NCI-H2029 treated with DMSO at 0.1 percent for 48 hours (cell line): ENCODE measurements at places on chromosomes 2 and 18.

GRCh38 chr2:230920167-230920566, 4.9 kb downstream of the GPR55 start:
- no peak for DNase-seq

DNA sequence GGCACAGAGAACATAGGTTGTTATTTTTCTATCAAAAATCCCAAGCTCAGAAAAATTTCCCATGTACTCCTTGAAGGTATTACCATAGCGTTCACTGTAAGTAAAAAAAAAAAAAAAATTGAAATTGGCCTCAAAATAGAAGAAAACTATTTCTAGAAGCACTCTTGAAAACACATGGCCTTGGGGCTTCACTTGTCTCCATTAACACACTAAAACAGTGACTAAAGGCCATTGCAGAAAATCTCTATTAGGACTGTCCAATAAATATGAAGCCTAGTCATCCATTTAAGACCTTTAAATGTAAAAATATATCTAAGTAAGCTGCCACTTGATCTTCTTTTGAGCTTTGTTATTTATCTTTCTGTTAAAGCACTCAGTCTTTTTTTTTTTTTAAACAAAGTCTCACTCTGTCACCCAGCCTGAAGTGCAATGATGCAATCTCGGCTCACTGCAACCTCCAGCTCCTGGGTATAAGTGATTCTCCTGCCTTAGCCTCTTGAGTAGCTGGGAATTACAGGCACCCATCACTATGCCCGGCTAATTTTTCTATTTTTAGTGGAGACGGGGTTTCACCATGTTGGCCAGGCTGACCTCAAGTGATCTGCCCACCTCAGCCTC, 35.8 kb downstream of the CCDC68 start:
- DNase-seq, result no peak

DNA sequence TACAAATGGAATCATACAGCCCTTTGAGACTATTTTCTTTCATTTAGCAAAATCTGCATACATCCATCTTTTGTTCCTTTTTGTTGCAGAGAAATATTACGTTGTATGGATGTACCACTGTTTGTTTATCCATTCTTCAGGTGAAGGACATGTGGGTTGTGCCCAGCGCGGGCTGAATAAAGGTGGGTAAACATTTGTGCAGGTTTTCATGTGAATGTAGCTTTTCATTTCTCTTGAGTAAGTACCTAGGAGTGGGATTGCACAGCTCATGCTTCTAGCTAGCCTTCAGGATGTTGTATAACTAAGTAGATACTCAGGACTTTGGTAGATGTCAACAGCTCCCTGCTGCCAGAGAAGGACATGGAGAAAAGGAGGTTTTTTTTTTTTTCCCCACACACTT, 50.6 kb upstream of the SPRED2 start:
- peak; percentile 40 for DNase-seq

- no peak for DNase-seq
Measured at GRCh38 chr2:172600557-172601008, 44.7 kb downstream of the PDK1 start.

GRCh38 chr2:203340791-203341487, 12.7 kb downstream of the ABI2 start:
- no peak for DNase-seq

DNA sequence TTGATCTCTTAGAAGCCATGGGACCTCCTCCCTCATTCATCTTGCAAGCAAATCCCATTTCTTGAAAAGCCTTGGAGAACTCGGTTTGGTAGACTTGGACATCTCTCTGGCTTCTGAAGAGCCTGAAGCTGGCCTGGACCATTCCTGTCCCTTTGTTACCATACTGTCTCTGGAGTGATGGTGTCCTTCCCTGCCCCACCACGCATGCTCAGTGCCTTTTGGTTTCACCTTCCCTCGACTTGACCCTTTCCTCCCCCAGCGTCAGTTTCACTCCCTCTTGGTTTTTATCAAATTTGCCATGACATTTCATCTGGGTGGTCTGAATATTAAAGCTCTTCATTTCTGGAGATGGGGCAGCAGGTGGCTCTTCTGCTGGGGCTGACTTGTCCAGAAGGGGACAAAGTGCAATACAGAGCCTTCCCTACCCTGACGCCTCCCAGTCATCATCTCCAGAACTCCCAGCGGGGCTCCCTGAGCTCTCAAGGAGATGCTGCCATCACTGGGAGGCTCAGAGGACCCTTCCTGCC, 20.0 kb downstream of the FOSL2 start:
- no peak for DNase-seq

GRCh38 chr2:203719456-203720410, 13.3 kb downstream of the CD28 start:
- no peak for DNase-seq

GRCh38 chr2:54824567-54824966, 101.1 kb downstream of the EML6 start:
- no peak for DNase-seq

DNA sequence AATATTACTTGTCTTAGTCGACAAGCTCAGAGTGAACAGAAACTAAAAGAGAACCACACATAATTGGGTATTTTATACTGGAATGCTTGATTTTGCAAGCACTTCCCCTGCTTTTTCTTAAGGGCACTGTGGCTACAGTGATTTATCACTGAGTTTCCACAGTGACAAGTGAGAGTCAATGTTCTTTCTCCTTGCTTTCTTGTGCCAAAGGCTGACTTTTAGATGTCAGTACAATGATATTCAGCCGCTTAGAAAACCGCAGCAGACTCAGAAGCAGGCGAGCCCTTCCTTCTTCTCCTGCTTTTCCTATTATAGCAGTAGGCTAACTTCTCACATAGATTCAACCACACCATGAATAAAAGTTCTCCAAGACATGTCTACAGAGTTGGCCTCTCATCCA, 1603.6 kb upstream of the NXPH2 start:
- DNase-seq, result no peak

DNA sequence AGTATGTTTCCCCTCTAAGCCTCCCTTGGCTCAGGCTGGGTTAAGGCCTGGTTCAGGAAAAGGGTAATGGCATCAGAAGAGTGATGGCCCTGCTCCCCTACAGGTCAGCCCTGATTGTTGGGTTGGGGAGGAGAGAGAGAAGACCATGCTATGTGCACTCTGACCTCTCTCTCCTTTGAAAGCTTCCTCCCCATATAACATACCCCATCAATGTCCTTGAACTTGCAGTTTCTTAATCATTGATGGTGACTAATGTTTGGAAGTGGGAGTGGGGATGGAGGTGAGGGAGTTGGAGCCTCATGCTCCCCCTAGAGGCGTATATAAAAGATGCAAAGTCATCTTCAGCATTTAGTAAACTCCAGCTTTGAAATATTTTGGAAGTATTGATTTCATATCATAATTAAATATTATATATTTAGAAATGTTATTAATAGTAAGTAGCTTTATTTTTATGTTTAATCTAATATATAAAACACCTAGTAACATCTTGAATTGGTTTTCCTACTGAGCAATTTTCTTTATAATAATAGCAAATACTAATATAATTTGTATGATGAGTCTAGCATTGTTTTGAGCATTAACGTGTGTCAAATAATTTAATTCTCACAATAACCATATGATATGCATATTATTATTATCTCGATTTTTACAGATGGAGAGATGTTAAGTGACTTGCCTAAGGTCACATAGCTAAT, 8.8 kb downstream of the PLCL1 start:
- DNase-seq, result no peak

DNA sequence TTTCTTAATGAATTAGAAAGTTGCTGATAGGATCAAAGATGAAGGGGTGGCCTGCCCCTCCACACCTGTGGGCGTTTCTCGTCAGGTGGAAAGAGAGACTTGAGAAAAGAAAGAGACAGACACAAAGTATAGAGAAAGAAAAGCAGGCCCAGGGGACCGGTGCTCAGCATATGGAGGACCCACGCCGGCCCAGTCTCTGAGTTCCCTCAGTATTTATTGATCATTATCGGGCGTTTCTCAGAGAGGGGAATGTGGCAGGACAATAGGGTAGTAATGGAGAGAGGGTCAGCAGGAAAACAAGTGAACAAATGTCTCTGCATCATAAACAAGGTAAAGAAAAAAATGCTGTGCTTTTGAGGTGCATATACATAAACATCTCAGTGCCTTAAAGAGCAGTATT, 144.3 kb downstream of the CCDC102B start:
- no peak for DNase-seq

DNA sequence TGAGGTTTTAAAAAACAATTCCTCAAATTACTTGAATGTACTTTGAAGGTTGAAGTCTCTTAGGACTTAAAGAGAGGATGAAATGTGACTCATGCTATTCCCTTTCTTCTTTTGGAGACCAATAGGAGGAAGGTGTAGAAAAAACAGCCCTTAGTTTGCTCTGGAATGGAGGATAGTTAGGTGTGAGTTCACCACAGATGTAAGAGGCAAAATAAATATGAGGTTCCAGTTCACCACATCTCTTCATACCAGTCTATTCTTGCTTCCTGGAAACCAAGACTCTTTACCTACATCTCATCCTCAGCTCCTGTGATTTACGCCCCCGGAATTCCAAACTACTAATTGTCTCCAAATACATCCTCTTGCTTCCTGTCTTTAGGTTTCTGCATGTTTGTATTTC, 77.5 kb upstream of the TTC21B start:
- DNase-seq, result no peak

DNA sequence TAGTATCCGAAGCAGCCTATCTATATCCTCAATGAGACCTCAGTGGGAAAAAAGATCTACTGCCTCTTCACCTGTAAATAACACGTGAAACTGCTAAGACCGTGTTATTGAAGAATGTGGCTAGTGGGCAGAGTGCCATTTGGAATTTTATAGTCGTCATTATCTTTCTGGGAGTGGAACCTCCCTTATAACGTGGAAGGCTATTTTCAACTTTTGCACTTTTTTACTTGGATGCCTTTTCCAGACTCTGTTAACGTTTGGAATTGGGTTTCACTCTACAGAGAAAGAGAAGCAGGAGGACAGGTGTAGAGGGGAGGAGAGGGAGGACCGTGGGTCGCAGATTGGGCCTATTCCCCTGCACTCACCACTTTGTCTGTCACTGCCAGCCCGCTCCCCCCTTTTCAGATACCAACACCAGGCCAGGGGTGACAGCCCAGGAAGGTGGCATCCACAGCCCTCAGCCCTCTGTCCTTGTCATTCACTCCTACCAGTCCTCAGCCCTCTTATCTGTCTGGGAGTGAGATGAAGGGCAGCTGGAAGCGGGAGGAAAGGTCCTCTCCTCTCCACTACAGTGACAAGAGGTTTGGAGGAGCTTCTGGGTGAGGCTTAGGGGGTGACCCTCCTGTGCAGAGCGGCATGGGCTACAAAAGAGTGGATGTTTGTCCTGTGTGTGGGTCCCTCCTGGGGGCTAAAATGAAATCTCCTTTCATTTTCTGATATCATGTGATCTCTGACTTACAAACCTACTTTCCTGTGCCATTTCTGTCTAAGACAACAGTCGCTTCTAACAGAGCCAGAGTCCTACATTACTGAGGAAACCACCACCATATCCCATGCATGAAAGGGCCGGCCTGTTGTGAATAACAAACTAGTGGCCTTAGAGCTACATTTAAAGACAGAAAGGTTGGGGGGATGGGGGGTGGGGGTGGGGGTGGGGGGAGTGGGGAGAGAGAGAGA, 23.9 kb upstream of the CEP68 start:
- DNase-seq, result no peak

DNA sequence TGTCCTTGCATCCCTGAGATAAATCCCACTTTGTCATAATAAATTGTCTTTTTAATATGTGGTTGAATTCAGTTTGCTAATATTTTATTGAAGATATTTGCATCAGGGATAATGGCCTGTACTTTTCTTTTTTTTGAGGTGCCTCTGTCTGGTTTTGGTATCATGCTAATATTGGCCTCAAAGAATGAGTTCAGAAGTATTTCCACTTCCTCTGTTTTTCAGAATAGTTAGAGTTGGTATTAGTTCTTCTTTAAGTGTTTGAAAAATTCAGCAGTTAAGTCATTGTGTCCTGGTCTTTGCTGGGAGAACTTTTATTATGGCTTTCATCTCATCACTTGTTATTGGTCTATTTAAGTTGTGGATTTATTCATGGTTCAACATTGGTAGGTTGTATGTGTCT, 464.1 kb upstream of the CRIM1 start:
- no peak for DNase-seq

DNA sequence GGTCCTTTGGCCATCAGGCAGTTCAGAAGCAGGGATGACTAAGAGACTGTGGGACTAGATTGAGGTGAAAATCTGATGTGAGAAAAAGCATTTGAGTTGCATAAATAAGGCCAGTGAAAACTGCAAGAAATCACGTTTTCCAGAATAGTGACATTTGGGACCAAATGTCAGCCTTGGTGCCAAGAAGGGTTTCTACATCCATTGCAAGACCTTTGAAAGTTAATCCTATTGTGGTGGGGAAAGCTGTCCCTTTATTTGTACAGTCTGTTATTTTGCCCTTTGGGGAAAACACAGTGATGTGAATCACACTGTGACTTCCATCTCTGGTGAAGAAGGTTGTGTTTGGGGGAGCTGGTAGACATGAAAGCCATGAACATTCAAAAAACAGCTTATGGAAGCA, 153.5 kb upstream of the SIX2 start:
- no peak for DNase-seq

DNA sequence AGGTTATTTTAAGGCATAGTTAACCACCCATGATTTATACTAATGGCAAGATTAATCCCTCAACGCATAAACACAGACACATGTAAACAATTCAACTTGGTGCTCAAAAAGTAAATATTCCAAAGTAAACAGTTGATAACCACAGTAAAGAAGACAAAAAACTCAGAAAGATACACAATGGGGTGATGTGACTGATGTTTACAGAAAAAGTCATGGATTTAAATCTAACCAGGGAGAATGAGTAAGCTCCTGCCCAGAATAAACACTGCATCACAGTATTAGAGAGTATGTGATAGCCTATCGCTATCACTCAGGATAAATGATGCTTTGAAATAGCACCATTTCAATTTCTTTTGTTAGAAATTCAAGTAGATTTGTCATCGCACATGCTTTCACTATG, 49.3 kb downstream of the HIBCH start:
- DNase-seq, result no peak

DNA sequence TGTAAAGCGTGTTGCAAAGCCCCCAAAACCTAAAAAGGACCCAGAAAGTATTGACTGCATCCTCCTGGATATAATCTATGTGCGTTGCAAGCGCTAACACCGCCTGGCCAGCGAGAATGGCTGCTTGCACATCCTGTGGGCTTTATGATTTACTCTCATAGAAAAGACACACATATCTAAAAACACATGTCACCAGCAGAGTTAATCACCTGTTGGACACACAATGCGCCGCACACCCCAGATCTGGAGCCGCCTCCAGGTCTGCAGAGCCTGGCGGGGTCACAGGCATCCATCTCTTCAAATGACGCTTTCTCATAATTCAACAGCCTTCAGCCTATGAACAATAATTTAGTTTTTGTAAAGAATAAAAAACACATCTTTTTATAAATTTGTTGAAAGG, 186.5 kb downstream of the RTP5 start:
- no peak for DNase-seq

DNA sequence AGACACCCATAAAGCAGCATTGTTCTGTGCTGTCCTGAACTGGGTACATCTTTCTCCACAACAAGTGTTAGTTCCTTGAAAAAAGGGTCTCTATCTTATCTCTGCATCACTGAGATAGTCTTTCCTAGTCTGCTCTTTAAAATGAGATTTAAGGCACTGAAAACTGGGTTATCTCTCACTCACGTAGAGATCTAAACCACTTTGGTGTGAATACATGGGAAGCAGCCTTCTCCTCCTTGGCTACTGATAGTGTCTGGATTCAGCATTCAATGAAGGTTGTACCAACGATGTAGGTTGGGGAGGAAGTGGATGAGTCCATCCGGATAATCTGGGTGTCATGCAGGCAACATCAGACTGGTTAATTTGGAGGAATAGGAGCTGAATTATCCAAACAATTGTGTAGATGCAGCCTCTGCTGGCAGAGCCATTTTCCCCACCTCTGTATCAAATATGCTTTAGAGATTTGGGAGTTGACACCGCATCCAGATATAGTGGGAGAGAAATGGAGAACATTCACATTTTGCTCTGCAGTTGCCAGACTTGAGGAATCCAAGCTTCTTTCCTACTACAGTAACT, 15.9 kb upstream of the SIX3 start:
- no peak for DNase-seq
